ENCODE measurements at places on chromosomes 12 and 14. TPM values are rescaled to one million over a fixed set of nuclear protein-coding genes. Genes with fewer than 3 reads are reported as not detected.

NOC4L gene
- 10.3 TPM for total RNA-seq

SYNE2 gene
- 186 TPM for total RNA-seq

LMO3 gene
- 1.5 TPM for total RNA-seq

CISTR gene
- total RNA-seq, result 2.1 TPM

GALNT9 gene
- not detected for total RNA-seq

OR6S1 gene
- total RNA-seq, result not detected

PZP gene
- 0.36 TPM for total RNA-seq

NOVA1 gene
- 3.7 TPM for total RNA-seq

TC2N gene
- 4.1 TPM for total RNA-seq

OASL gene
- total RNA-seq, result 0.25 TPM

P2RX7 gene
- total RNA-seq, result 1.6 TPM

ACOT6 gene
- total RNA-seq, result not detected

GRCh38 chr12:92136026-92136730, 9.5 kb downstream of the BTG1 start:
- DNase-seq, result no peak

DNA sequence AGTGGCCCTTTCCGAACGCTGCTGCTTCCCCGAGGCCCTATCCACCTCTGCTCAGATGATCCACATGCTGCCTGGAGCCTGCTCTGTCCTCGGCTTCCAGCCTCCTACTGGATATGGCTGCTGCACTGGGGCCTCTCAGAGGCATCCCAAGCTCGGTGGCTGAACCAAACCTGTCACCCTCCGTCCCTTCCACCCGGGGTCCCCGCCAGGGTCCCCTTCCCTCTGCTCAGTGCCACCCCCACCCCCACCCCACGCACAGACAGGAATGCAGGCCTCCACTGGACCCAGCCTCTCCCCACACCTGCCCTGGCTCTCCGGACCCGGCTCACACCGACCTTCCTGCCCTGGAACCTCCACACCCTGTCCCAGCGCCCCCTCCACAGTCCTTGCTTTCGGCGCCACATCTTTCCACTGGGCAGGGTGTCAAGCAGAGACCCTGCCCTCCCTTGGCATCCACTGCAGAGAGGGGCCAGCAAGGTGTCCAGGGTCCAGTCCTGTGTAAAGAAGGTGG, 6.1 kb downstream of the CEP170B start:
- DNase-seq, result no peak

- DNase-seq, result no peak
Observed at GRCh38 chr14:70898111-70898745, 9.0 kb upstream of the PCNX1 start.

- no peak for DNase-seq
Observed at GRCh38 chr12:27575090-27575761, 51.2 kb downstream of the PPFIBP1 start.

GRCh38 chr12:17976202-17976601, 113.8 kb downstream of the RERGL start:
- no peak for DNase-seq

GRCh38 chr12:131852551-131853299, 24.5 kb downstream of the MMP17 start:
- no peak for DNase-seq

DNA sequence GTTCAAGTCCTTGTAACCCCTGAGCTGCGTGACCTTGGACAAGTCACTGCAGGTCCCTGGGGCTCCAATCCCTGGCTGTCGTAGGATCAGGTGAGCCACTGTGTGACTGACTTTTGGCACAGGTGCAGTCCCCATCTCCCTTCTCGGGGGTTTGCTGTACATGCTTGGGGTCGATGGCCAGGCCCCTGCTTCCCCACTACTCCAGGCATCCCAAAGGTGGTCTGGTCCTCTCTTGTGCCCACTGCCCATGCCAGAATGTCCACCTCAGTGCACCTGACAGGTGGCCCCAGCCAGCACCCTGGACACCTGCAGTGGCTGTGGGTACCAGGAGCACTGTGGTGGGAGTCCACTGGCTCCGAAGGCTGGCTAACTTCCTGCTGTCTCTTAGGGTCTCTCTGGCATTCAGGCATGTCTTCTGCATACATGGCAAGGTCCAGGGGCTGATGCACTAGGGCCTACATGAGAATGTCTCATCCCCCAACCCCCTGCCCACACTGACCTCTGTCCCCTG, 14.7 kb downstream of the FOXN4 start:
- no peak for DNase-seq

DNA sequence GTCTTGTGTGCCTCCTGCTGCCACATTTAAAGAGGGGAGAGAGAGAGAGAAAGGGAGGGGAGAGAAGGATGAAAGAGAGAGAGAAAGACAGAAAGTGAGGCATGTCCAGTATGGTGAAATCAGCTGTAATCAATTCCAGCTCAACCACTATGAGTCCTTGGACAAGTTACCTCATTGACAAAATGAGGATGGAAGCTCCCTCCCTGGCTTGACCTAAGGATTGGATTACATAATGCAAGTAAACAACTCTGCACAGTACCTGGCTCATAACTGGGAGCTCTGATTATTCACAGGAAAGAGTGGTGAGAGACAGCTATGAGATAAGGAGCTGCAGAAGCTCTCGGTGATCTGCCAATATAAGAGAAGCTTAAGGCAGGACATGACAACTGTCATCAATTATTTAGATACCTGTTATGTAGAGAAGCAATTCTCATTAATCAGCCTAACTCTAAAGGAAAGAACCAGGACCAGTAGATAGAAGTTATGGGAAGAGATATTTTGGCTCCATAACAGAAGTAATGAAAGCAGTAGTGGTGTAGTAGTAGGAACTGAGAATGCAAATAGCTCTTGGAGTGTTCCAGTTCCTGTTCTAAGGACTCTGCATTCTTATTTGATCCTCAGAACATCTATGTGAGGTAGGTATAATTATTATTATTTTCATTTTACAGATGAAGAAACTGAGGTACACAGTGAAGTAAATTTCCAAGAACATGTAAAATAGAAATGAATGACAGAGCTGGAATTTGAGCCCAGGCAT, 791.6 kb downstream of the DIO2 start:
- DNase-seq, result no peak

GRCh38 chr14:102772781-102773570, 4.3 kb upstream of the TRAF3 start:
- DNase-seq, result no peak

DNA sequence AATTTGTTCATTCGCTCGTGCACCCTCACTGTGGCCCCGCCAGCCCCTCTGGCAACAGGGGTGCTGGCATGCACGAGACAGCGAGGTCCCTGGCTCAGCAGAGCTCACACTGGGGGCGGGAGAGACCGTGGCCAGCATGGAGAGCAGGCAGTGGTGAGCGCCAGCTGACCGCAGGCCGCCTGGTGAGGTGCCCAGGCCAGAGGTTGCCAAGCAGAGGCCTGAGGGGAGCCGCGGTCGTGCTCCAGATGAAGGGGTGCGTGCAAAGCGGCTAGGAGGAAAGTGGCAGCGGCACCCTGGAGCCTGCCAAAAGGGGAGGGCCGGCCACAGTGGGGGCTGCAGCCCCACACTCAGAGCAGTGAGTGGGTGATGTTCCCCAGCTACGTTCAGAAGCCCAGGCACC, 56.1 kb downstream of the CDC42BPB start:
- DNase-seq, result no peak

DNA sequence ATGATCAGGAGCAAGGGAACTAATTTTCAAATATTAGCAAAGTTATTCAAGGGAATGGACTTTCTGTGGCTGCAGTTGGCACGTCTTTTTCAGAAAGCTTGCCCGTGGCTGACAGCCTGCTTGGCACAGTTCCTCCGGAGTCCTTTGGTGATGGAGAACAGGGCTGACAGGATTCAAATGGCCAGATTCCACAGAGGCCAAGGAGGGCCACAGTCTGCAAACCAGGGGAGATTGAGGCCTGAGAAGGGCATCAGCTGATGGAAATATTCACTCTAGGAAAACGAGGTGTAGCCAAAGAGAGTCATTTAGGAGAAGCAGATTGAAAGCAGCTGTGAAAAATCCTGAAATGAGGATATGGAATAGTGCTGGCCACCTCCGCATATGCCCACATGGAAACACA, 178.3 kb downstream of the EMP1 start:
- no peak for DNase-seq

GRCh38 chr12:89155826-89156225, 196.5 kb downstream of the DUSP6 start:
- DNase-seq, result no peak

GRCh38 chr12:63857771-63858670, 13.5 kb downstream of the SRGAP1 start:
- no peak for DNase-seq

- DNase-seq, result no peak
Observed at GRCh38 chr12:79737875-79738718, 47.3 kb upstream of the PAWR start.

GRCh38 chr12:179131-179884, 34.6 kb downstream of the SLC6A12 start:
- peak; percentile 44 for DNase-seq

GRCh38 chr14:44286201-44286600, 220.9 kb downstream of the FSCB start:
- no peak for DNase-seq

DNA sequence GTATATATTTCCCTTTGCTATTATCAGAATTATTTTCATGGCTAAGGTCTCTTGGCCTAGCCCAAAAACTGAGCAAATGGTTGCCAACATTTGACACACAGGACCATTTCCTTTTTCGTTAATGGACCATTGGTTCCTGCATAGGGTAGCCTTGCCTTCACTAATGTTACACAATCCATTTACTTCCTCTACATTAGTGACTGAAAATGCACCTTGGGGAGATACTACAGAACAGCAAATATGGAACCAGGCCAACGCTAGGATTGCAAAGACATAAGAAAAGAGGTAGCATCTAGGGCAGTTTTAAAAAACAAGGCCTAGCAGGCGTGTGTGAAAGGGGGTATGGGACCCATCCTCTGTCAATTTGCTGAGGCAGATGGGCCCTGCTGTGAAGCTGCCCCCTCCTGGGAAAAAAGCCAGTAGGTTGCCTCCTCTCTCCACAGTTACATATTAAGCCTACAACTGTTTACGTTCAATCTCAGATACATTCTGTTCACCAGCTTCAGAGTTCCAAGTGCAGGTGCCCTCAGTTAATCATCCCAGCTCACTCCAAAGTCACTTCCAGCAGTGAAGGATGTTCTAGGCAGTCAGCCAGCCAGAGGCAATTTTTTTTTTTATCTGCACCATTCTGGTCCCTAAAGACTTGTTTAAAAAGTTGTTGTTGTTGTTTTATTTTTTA, 15.0 kb downstream of the AQP6 start:
- no peak for DNase-seq

DNA sequence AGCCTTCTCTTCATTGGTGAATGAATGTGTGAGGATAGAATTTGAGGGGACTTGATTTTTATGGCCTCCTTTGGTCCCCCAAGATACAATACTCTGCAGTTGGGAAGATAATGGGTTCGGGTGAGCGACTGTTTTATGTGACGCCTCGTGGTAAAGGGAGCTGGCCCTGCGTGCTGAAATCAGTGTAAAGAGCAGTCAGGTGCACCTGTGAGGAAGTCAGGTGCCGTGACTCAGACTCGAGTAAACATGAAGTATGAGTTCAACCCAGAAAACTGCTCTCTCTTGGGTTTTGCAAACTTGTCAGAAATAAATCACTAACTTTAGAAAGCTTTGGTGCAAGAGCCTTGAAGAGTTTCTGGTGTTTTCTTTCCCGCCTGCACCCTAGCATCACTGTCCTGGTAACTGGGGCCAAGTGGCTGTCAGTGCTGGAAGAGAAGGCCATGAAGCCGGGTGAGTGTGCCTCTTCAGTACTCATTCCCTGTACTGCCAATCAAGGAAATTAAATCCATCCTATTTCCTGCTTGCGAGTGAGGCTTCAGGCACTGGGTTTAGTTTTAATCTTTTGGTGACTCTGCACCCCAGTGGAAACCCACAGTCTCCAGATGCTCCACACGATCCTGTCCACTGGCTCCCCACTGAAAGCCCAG, 59.2 kb downstream of the AACS start:
- DNase-seq, result no peak

DNA sequence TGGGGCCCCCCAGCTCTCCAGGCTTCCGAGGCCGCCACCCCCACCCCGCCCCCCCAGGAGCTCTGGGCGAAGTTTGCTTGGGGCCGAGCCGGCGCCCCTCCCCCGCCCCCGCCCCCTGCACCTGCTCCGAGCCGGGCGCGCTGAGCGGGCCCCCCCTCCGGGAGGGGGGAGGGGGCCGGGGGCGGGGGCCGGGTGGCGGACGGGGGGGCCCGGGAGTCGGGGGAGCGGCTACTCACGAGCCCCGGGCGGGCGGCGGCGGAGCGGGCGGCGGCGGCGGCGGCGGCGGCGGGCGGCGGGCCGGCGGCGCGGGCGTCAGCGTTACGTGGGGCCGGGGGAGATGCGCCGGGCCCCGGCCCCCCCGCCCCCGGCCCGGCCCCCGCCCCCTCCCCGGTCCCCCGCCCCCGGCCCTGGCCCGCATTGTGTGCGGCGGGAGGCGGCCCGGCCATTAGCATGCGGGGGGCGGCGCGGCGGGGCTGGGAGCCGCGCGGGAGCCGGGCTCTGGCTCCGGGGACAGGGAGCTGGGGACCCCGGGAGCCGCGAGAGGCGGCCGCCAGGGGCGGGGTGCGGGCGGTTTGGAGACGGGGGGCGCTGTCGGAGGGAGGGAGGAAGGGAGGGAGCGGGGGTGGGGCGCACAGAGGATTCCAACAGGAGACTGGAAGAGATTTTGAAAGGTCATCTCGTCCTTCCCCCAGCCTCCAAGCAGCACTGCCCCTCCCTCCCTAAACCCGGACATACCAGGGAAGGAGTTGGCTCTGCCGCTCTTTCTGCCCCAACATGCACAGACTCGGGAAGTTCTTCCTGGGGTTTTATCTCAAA, at the start of gene ZNF219:
Gene ZNF219 (minus strand): TSS at position 580 of the 816 bp plus-strand sequence. CDS start 5,064 bp downstream, outside the sequence.
- peak; percentile 74 for DNase-seq

Measured in left ventricle myocardium inferior (tissue), 1 donor.